ENCODE measurements at places on chromosomes 6 and 20. TPM values are rescaled to one million over a fixed set of nuclear protein-coding genes. Genes with fewer than 3 reads are reported as not detected.

Gene ISM1
- polyA plus RNA-seq: 3.3 TPM

DNA sequence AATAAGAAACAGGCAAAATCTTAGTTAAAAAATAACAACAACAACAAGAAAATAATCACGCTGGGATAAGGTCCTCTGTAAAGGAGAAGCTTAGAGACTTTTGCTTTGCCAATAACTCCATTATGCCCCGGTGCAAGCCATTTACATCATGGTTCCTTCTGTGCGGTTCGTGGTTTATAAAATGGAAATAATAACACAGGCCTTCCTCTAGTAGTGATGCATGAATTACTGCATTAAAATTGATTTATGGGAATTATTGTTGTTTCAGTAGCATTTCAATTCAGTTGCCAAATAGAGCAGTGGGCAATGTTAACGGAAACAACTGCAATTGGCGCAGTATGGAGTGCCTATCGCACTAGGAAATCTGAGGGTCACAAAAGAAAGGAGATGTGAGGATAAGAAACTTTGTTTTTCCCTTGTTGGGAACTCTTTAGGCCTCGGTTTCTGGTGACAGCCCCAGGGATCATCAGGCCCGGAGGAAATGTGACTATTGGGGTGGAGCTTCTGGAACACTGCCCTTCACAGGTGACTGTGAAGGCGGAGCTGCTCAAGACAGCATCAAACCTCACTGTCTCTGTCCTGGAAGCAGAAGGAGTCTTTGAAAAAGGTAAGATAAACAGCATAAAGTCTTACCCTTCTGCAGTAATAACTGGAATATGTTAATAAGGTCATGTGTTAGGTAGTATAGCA, 1.1 kb downstream of the CD109 start:
- no peak for DNase-seq

Gene C6orf141
- polyA plus RNA-seq: 0.57 TPM

DNA sequence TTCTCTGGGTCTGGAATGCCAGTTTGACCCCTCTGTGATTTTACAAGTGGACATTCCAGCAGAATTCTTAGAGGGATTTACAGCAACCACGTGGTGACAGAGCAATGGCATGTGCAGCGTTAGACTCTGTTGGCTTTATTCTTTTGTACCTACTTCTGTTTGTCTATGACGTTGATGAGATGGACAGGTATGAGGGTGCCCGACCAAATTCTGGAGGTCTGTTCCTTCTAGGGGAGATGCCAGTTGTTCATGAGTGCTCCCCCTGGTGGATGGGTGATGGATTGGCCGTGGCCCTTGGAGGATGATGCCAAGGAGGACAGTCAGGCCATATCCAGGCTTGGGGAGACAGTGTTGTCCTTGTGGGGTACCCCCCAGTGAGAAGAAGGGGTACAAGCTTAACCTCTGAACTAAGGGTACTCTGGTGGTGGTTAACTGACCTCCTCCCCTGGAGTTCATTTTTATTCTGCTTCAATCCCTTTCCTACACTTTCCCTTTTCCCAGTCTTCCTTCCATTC, 198.6 kb downstream of the DTNBP1 start:
- DNase-seq: no peak

DNA sequence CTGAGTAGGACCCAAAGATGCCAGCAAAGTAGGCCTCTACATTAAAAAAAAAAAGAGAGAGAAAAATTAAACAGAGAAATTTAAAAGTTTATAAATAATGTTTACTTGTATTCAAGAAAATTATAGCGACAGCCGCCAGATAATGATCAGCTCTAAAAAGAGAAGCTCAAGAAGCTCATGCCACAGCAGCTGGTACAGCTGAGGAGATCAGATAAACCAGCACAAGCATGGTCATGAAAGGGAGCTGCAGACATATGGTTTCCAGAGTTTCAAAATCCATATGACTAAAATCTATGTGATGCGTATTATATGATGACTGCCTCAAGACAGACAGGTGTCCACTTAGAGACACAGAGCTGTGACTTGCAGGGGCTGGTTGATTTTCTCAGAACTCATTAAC, 13.6 kb upstream of the HLA-C start:
- no peak for DNase-seq

DNA sequence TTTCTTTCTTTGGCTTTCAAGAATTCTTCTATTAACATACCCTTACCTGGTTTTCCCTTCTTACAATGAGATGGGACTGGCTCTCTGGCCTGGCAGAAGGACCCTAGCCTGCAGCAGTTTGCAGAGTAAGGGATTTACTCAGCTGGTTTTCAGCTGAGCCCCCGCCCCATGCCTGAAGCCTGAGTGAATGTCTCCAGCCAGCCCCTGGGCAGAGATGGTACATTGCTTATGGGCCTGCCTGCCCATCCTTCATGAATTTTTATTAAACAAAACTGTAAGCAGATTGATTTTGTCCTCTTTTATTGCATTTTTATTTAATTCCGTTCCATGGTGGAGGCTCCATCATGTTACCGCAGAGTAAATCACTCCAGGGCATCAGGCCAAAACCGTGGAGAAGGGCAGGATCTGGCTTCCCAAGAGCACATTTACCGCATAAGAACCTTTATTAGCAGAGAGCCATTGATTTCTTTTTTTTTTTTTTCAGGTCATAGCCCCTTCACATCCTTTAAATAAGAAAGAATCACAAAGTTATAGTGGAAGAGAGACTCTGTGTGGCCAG, 316.2 kb downstream of the DHX35 start:
- DNase-seq: no peak

GRCh38 chr6:109008537-109009235, 86.0 kb downstream of the SESN1 start:
- DNase-seq: peak; percentile 24

Gene SPATA2
- 10.7 TPM for polyA plus RNA-seq

DNA sequence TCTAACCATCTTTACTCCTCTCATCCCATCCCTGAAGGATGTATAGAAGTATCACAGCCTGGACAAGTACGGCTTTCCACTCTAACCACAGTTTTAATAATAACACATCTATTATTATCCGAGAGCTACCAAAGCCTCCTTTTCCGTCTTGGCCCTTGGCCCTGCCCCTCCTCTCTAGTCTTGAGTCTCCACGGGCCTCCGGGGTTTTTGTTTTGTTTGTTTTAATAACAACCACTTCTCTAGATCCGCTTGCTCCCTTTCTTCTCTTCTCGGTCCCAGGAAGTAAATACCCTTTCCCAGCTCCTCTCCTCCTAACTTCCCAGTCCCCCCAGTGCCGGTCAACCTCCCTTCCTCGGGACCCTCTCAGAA, 661 bp downstream of the LCA5 start:
- DNase-seq: no peak

Gene MMP24
- 3.2 TPM for polyA plus RNA-seq

- DNase-seq: no peak
Measured at GRCh38 chr6:137171824-137172733, 1.4 kb downstream of the IL22RA2 start.

DNA sequence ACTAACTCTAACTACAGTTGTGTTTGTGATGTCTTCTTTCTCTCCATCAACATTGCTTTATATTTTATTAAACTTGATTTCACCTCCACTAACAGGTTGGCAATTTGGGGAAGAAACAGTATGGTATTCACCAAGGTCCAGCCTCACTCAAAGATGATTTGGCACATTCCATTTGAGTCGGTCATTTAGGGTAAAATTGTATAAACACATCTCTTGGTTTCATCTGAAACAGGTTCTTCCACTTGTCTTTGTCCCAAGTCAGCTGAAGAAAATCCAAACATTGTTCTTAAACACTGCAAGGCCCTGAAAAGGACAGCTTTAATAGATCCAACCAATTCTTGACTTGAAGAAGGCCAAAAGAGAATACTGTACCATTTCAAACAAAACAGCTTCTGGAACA, 104.9 kb upstream of the NT5E start:
- no peak for DNase-seq

- DNase-seq: no peak
Measured at GRCh38 chr6:22852101-22852500, 282.7 kb downstream of the HDGFL1 start.

DNA sequence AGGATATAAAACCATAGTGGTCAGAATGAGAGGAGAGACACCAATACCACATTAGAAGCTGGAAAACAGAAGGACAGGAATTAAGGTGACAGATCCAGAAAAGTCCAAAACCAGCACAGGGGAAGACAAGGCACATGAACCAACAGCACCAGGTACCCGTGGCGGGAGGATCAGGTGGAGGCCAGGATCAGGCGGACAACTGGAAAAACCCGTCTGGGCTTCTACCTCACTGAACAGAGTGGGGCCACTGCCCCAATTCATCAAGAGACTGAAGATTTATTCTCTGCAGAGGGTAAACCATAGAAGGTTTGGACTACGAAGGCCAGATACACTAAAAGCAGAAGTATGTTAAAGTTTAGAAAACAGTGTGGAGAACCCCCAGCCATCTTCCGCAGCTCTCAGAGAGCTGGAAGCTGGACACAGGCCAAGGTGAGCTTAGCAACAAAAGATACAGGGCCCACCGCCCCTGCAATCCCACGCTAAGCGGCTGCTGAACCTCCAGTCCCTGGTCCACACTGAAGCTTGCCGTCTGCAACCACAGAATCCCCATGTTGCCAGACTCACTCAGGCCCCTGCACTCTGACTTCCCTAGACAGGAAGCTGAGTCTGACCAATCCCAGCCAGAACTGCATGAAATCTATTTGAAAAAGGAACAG, 29.9 kb downstream of the ABHD12 start:
- no peak for DNase-seq

Gene DSE
- polyA plus RNA-seq: 38.7 TPM

- DNase-seq: no peak
Measured at GRCh38 chr6:23951691-23952090, 174.3 kb upstream of the NRSN1 start.

DNA sequence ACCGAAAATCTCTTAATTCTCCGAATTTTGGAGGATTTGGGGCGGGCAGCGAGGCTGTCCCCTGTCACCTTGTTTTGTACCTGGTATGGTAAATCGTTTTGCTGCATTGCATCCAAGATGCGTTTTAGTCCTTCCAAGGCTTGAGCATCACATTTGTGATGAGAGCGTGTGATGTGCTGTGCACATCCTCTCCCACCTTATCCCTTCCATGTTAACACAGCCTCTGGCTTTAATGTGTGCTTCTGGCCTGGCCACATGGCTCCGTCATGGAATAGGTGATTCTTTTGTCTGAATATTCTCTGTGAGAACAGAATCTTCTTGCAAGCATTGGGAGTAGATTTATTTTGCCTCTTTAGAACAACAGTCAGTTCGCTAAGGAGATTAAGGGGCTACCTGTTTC, 763 bp downstream of the TMEM14A start:
- DNase-seq: no peak

DNA sequence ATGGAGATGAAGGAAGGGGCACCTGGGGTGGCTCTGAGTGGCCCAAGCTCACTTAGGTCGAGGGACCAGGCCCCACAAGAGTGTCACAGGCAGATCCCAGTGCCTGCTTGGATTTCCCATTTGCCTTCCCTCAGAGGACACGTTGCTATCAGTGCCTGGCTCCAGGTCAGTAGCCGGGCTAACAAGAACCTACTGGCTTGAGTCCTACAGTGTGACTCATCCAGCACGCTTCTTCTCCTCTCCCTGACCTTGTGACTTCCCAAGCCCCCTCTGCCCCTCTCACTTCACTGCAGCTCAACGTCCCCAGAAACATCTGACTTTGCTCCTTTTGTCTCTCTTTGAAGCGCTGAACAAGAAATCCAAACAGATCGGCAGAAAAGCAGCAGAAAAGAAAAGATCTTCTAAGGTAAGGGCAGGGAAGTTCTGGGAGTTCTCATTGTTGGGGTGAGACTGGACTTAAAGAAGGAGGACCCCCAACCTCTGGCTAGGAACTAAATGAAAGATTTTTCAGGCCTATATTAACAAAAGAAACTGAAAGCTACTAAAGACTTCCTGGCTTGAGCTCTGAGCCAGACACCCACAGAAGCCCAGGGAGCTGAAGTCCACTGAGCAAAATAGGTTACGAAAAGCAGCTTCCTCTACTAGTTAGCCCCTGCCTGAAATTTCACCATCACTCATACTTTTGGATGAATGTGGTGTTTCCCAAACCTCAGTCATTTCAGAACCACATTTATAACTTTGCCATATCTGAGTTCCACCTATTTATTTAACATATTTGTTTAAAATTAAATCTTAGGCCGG, 21.5 kb downstream of the ASIP start:
- no peak for DNase-seq

DNA sequence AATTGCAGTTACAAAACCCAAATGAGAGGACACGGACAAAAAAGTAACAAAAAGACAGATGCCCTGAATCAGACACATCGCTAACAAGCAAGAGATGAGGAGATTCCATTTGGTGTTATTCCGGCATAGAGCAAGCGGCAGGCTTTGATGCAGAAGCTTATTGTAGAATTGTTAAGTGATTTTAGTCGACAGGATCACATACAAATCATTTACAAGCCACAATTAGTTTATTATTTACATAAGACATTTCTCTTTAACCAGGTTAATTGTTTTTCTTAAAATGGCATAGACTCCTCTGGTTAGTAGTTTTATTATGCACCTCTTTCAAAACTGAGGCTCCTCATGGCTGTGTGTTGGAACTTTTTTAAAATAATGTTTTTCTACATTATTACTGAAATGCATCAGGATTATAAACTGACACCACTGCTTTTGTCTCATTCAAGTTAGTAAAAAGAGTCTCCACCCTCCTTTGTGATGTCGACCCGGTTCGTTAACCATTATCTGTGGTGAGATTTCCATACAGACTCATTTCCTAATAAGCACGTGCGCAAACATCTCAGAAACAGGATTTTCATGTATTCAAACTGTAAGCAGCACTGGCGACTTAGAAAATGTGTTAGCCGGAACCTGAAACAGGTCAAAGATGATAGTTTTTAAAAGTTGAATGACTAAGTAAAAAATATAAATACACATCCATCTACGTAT, 119.8 kb downstream of the COL12A1 start:
- no peak for DNase-seq

DNA sequence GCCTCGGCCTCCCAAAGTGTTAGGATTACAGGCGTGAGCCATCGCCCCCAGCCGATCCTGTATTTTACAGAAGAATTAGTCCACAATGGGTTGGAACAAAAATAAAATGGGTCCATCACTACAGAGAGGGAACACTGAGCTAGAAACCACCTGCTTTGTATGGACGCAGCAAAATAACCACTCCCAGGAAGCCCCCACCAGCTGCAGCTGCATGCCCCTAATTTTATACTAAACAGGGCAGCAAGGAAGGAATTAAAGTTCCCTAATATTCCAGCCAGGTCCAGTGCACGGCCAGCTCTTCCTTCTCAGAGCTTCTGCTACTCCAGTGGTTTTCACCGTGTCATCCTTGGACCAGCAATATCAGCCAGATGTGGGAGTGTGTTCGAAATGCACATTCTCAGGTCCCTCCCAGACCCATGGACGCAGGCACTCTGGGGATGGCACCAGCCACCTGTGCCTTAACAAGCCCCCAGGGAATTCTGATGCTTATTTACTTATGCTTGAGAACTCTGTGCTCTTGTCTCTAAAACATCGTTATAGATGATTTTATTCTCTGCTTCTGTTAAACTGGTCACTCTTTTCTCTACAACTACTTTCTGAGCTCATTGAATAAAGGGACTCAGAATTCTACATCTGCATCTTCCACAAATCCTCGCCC, 189.5 kb upstream of the SLC24A3 start:
- no peak for DNase-seq

Gene GNMT
- polyA plus RNA-seq: 1.5 TPM

GRCh38 chr20:34794006-34794585, 31.4 kb downstream of the NCOA6 start:
- DNase-seq: no peak

Gene OR10C1
- polyA plus RNA-seq: not detected
